Endothelial cell of umbilical vein (primary cell): ENCODE measurements at places on chromosomes 12 and 14. TPM values are rescaled to one million over a fixed set of nuclear protein-coding genes. Genes with fewer than 3 reads are reported as not detected.

Gene MGAT4C
- not detected in 2 replicates for total RNA-seq

GRCh38 chr12:113512568-113512967, 40.9 kb upstream of the LHX5 start:
- H3K27ac ChIP-seq = no peak overlapping the region
- no peaks in the 10 kb centered on the region for H3K4me1 ChIP-seq
- peaks cover 6% of the 10 kb centered on the region for H3K27me3 ChIP-seq
- DNase-seq = no peak
- no peaks in the 10 kb centered on the region for H3K36me3 ChIP-seq

- no peaks in the 10 kb centered on the region for H3K27me3 ChIP-seq
- no peaks in the 10 kb centered on the region for H3K36me3 ChIP-seq
- H3K4me3 ChIP-seq = no peak overlapping the region
- H3K4me1 ChIP-seq = peaks cover 7% of the 10 kb centered on the region
Measured at GRCh38 chr12:979349-979748, 11.7 kb upstream of the ERC1 start.

DNA sequence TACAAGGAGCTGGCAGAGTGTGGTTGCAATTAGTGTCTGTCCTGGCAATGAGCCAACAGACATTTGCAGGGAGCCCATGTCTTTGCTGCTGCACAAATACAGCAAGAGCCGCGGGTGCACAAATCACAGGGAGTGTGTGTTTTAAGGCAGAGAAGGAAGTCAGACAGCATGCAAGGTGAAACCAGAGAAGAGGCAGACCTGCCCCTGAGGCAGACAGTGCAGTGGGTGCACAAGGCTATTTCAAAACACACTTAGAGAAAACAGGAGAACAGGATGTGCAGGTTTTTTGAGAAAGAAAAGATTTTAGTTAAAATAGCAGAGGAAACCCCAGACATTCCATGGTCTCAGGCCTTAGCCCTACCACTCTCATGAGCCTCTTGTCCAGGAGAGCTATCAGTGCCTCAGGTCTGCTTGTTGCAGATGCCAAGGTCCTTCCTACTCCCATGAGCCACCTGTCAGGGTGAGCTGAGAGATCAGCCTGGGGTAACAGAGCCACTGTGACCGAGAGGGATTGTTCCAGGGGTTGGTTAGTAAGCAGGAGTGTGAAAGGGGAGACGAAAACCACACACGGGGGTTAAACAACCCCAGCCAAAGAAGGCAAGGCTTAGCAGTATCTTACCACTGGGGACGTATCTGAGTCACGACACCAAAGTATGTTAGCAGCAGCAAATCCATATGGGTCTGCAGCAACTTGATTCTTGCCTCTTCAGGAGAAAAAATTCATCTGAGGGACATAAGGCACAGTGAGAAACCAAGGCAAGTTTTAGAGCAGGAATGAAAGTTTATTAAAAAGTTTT, 78.1 kb downstream of the C14orf132 start:
- no peaks in the 10 kb centered on the region for H3K4me1 ChIP-seq
- H3K4me3 ChIP-seq = no peak overlapping the region
- no peak overlapping the region for H3K27ac ChIP-seq
